ENCODE measurements at places on chromosomes 13 and 19.

DNA sequence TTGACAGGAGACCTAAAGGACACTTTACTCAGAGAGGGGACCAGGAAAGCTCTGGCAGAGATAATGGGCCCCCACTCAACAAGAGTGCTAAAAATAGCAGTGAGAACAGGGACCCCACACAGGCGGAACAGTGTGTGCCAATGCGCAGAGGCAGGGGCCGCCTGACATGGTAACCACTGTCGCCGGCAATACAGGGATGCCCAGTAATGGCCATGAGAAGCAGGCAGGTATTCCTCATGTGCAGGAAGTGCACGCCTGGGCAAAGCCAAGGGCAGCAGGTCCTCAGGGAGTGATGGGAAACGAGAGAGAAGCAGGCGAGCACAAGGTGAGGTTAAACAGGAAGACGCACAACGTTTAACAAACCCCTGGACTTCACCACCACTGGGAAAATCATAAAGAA lies 757.1 kb downstream of the LIG4 start:
- no peak for DNase-seq

DNA sequence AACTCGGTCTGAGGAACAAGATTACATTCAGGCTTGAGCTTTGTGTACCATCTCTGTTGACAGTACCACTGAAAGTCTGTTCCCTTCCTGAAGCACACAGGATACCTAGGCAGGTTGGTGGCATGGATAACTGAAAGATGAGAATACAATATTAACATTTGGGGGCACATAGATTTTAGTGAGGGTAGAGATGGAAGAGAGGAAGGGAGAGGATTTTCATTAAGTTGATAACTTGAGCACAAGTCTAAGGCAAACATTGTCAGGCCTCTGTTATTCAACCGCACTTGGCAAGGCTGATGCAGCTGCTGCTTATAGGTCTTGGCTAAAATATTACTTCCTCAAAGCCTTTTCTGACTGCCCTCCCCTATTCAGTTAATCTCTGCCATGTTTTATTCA lies 10.9 kb downstream of the MIR17HG start:
- DNase-seq: no peak

DNA sequence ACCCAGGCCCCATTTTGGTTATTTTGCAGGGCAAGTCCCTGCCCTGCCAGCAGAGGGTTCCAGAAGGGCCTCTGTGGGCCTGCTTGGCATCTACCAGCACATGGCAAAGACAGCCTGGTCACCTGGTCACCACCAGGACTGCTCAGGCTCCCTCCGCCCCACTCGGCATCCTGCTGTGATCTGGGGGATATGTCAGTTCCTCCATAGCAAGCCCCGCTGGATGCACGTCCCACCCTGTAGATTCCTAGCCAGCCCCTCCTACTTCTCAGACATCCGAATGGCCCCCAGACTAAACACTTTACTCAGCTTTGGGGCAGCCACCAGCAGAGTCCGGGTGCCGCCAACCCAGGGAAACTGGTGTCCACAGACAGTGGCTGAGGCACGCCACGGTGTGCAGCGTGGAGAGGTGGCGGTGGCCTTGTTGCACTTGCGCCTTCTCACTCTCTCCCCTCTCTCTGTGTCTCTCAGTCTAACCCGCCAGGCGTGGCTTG lies 31.8 kb upstream of the USE1 start:
- no peak for DNase-seq

DNA sequence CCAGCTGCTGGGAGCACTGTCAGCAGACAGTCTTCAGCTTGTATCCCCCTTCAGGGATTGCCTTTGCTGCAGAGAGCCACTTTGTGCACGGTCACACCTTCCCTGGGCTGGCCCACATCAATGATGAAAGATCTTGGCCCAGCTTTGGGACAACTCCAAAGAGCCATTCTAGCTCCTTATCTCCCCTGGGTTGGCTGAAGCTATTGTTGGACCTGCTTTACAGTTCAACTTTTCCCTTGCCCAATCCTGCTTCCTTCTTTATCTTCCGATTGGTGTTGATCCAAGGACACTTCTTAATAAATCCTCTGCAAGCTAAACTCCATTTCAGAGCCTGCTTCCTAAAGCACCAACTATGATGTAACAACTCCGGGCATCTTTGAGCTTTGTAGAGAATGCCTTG lies 466.4 kb downstream of the KLF12 start:
- no peak for DNase-seq

GRCh38 chr13:66612983-66613382 lies 617.2 kb downstream of the PCDH9 start:
- no peak for DNase-seq

- no peak for DNase-seq
Measured at GRCh38 chr13:79522583-79522982, 41.6 kb downstream of the NDFIP2 start.

DNA sequence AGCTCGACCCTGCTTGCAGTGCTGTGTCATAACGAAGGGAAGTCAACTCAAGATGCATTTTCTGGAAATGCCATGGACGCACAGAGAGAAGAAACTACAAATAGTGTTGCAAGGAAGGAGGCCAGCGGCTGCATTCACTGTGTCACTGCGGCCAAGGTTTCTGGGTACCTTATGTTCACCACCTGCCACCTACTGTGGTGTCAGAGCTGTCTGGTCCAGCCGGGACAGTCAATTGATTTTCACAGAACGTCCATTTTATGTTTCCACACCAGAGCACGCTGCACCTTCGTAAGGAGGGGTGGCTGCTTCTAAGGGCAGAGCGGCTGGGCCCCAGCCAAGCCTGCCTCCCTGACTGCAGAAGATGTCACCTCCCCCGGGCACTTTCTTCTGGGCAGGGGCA lies 17.7 kb downstream of the TSHZ3 start:
- DNase-seq: no peak

DNA sequence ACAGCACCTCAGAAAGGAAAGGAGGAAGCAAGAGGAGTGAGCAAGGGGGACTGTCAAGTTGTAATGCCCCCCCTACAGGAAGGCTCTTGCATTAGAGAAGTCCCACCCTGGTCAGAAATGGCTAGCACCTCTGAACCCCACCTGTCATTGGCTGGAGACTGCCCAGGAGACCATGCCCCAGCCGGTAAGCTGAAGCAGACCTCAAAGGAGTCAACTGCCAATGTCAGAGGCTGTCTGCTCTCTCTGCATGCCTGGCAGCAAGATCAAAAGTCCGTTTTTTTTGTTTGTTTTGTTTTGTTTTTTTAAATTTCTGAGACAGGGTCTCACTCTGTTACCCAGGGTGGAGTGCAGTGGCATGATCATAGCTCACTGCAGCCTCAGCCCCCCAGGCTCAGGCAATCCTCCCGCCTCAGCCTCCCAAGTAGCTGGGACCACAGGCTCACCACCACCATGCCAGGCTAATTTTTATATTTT lies 8.1 kb upstream of the BCL3 start:
- DNase-seq: no peak

DNA sequence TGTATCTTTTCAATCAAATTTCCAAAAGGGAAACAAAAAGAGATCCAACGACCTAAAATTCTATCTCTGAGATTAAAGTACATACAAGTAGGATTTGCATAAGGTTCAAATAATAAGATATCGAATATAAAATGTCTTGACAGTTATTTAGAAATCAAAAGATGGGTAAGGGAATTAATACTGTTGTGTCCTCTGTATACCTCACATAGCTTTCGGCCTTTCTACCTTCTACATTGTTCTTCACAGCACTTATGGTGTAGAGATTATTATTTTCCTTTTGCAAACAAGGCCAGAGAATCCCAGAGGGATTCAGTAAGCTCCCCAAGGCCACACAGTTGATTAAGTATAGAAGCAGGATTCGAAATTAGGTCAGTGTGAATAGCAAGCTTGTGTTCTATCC lies 403.6 kb downstream of the SPRY2 start:
- DNase-seq: no peak

DNA sequence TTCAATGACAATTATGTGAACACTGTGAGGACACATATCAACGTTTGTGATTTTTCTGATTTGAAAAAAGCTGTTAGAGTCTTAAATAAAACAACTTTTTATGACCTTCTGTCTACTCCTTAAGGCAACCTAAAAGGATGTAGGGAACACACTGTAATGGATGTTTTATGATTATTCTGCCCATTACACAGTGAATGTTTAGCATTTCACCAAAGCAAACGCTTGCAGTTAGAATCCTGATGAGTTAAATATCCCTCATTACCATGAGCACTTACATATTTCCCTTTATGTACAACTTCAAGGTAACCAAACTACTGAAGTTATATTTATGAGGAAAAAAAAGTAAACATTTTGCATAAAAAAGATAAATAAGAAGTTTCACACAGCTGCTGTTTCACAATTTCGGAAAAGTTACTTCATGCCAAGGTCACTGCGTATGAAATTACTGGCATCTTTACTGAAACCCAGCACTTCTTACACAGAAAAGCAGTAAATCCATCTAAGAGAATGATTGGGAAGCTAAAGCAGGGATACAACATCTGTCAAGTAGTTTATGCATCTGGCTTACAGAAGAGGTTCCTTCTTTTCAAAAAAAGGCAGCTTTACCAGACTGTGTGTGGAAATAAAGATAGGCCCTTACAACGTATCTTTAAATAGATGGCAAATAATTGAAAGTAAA lies 733.7 kb upstream of the ATXN8OS start:
- no peak for DNase-seq

DNA sequence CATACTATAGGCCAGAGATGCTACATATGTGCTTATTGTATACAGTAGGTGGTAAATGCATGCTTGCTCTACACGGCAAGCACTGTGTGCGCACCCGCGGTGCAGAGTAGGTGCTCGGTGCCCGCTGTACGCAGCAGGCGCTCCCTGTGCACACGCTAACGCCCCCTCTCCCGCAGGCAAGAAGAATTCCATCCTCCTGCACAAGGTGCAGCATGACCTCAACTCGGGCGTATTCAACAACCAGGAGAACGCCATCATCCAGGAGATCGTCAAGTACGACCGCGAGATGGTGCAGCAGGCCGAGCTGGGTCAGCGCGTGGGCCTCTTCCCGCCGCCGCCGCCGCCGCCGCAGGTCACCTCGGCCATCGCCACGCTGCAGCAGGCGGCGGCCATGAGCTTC lies 17.7 kb downstream of the POLRMT start:
- DNase-seq: no peak

DNA sequence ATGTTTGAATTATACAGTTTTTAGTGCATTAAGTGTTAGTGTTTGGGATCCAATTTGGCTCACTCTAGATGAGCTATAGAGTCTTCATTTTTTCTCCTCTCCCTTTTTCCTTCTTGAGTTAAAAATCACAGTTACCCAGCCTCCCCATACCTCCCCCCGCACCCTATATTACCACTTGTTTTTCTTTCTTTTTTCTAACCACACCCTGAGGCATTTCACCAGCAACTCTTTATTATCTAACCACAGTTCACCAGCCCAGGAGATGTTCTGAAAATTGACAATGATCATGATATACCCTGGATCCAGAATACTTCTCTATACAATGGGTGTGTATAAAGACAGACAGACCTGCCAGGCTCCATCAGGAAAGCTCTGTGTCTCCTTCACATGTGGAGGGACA lies 86.5 kb upstream of the UBL3 start:
- DNase-seq: no peak

- no peak for DNase-seq
Measured at GRCh38 chr19:45094707-45095106, 1.7 kb downstream of the PPP1R37 start.

GRCh38 chr13:113232208-113233003 lies 23.0 kb downstream of the CUL4A start:
- no peak for DNase-seq

- no peak for DNase-seq
Measured at GRCh38 chr13:50128428-50128931, 113.2 kb downstream of the KCNRG start.

GRCh38 chr13:96780105-96780504 lies 214.2 kb downstream of the OXGR1 start:
- DNase-seq: no peak

GRCh38 chr13:110228936-110229904 lies 77.7 kb downstream of the COL4A1 start:
- DNase-seq: no peak

DNA sequence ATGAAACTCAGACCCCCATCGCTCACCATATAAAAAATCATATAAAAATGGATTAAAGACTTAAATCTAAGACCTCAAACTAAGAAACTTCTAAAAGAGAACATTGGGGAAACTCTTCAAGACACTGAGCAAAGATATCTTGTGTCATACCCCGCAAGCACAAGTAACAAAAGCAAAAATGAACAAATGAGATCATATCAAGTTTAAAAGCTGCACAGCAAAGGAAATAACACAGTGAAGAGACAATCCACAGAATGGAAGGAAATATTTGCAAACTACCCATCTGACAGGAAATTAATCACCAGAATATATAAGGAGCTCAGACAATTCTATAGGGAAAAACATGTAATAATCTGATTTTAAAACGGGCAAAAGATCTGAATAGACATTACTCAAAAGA lies 808.3 kb downstream of the LIG4 start:
- DNase-seq: no peak

- DNase-seq: no peak
Measured at GRCh38 chr13:57946361-57946760, 314.8 kb downstream of the PCDH17 start.

GRCh38 chr13:79171141-79172061 lies 234.7 kb downstream of the RBM26 start:
- DNase-seq: no peak

DNA sequence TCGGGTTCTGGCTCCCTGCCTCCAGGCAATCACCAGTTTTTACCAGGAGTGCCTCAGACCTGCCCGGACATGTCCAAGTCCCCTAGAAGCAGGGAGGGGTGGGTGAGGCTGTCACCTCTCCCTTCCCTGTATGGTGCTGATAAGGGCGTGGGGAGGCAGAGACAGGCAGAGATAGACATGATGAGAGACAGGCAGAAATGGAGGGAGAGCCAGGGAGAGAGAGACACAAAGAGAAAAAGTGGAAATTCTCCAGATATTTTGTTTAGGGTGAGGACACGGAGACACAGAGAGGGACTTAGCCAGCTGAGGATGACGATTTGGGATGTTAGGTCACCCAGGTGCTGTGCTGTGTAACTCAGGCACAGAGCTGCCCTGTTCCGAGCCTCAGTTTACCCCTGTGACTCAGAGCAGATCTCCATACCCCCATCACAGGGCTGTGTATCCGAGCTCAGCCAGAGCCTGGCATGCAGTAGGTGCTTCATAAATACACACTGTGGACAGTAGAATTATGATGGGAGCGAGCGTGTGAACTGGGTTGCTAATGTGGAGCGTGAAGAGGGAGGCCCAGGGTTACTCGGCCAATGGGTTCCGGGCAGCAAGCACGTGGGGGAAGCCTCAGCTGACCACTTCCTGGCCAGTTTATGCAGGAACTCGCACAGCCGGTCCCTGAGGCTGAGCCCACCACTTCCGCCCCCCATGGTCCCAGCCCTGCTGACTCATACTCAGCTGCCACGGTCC lies 11.9 kb upstream of the GDF15 start:
- DNase-seq: peak; percentile 96

DNA sequence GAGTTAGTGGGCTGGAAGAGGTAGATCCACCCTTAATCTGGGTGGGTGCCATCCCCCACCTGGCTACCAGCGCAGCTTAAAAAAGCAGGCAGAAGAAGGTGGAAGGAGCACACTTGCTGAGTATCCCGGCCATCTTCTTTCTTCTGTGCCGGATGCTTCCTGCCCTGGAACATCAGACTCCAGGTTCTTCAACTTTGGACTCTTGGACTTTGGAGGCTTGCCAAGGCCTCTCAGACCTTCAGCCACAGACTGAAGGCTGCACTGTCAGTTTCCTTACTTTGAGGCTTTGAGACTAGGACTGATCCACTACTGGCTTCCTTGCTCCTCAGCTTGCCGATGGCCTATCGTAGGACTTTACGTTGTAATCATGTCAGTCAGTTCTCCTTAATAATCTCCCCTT lies 127.6 kb upstream of the GPC6 start:
- no peak for DNase-seq

GRCh38 chr13:92823059-92823458 lies 403.5 kb upstream of the GPC6 start:
- no peak for DNase-seq
